Gastrocnemius medialis (tissue), 4 donors: ENCODE measurements at places on chromosomes 7 and 10.

DNA sequence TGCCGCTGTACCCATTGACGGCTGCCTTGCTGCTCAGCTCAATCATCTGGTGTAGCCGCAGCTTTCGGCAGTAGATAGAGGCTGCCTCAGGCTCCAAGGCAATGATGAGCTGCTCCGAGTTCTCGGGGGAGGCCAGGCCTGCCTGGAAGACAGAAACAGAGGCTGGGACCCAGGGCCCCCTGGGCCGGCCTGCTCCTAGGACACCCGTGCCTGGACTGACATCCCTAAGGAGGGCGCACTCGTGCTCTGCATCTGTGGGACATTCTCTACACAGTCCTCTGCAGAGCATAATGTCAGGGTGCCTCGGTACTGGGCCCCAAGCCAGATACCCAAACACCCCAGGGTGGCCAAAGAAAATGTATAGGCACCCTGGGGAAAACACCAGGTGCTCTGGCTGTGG lies 58.5 kb downstream of the HSPA12A start:
- H3K36me3 ChIP-seq, result no peaks in the 10 kb centered on the region
- no peak for DNase-seq
- no peak overlapping the region for H3K4me3 ChIP-seq
- H3K27ac ChIP-seq, result no peak overlapping the region
- H3K27me3 ChIP-seq, result no peaks in the 10 kb centered on the region

- H3K27ac ChIP-seq, result no peak overlapping the region
- no peaks in the 10 kb centered on the region for H3K36me3 ChIP-seq
- H3K27me3 ChIP-seq, result peaks cover 18% of the 10 kb centered on the region
- DNase-seq, result no peak
Observed at GRCh38 chr7:128274884-128275603, 34.0 kb downstream of the LEP start.

- DNase-seq, result no peak
- H3K27ac ChIP-seq, result no peak overlapping the region
Observed at GRCh38 chr10:53276797-53277196, 504.2 kb upstream of the MBL2 start.

GRCh38 chr10:130016993-130017630 lies 53.0 kb upstream of the EBF3 start:
- H3K4me1 ChIP-seq, result no peaks in the 10 kb centered on the region
- DNase-seq, result no peak
- no peaks in the 10 kb centered on the region for H3K36me3 ChIP-seq
- H3K4me3 ChIP-seq, result no peak overlapping the region
- H3K27ac ChIP-seq, result no peak overlapping the region
- H3K27me3 ChIP-seq, result no peaks in the 10 kb centered on the region

DNA sequence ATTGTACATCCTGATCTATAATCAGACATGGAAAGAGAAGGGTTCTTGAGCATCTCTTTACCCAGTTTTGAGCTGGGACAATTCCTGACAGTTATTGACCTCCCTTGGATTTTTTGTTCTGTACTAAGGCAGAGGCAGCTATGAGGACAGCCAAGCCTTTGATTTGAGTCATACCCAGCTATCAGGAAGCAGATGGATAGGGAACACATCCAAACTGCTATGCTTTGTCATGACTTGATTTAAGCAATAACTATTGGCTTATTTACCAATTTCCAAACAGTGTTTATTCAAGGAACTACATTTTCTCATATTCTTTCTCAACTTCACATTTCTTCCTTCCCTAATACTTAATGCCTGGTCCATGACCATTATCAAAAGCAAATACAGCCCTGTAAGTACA lies 396.4 kb upstream of the STEAP1 start:
- no peaks in the 10 kb centered on the region for H3K36me3 ChIP-seq
- no peaks in the 10 kb centered on the region for H3K27me3 ChIP-seq
- H3K4me1 ChIP-seq, result no peaks in the 10 kb centered on the region
- H3K4me3 ChIP-seq, result no peak overlapping the region

GRCh38 chr10:8520382-8520781 lies 465.9 kb downstream of the GATA3 start:
- no peak overlapping the region for H3K27ac ChIP-seq
- no peak for DNase-seq
- H3K36me3 ChIP-seq, result no peaks in the 10 kb centered on the region
- no peaks in the 10 kb centered on the region for H3K27me3 ChIP-seq
- no peaks in the 10 kb centered on the region for H3K4me1 ChIP-seq

GRCh38 chr10:120802935-120803334 lies 48.2 kb upstream of the WDR11 start:
- H3K27ac ChIP-seq, result no peak overlapping the region
- H3K27me3 ChIP-seq, result no peaks in the 10 kb centered on the region
- no peaks in the 10 kb centered on the region for H3K36me3 ChIP-seq
- H3K4me1 ChIP-seq, result no peaks in the 10 kb centered on the region
- DNase-seq, result no peak

DNA sequence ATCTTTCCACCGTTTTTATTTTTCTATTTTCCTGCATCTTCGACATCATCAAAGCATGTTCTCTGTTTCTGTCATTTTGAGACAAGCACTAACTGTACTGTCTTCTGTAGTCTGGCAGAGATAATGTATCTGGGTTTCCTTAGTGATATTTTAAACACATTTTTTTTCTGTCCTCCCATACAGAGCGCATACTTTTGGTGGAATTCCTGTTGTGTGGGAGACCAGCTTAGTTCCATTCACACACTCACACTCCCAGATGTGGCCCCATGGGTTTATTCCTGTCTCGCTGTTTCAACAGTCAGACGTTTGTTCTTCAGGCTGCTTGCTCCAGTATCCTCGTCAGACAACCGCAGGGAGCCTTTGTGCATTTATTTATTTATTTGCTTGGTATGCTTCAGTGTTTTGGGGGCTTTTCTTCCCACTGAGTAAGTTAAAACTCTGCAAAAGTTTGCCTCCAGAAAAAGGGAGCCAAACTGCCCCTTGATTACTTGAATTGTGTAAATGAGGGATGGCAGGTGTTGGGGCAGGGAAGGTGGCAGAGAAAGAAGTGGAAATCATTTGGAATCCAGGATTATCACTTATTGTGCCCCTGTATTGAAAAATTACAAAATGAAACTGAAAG lies 456.8 kb upstream of the KLF6 start:
- H3K27ac ChIP-seq, result peak overlapping the region; percentile 75
- no peak for DNase-seq

GRCh38 chr7:133958822-133959221 lies 168.3 kb upstream of the LRGUK start:
- no peaks in the 10 kb centered on the region for H3K27me3 ChIP-seq
- no peaks in the 10 kb centered on the region for H3K36me3 ChIP-seq

DNA sequence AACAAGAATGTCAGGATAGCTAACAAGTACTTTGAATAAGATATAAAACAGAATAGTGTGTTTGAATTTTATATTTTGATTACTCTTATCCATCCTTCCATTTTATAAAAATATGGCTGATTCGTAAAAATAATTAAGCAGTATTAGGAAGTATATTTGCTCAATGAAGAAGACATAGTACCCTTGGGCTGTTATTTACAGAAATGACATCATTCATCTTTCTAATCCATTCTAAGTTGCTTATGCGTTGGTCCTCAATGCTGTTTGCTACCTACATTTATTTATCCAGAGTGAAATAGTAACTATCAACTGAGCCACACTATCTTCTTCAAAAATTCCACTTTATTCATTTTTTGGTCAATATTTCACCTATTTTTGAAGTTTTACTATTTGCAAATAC lies 2.1 kb upstream of the ZNF804B start:
- H3K36me3 ChIP-seq, result no peaks in the 10 kb centered on the region
- H3K27me3 ChIP-seq, result peaks cover 50% of the 10 kb centered on the region
- peaks cover 11% of the 10 kb centered on the region for H3K4me1 ChIP-seq
